CD4-positive, alpha-beta T cell treated with Interferon gamma for 1 hour (primary cell): ENCODE measurements at places on chromosomes 5 and 9.

DNA sequence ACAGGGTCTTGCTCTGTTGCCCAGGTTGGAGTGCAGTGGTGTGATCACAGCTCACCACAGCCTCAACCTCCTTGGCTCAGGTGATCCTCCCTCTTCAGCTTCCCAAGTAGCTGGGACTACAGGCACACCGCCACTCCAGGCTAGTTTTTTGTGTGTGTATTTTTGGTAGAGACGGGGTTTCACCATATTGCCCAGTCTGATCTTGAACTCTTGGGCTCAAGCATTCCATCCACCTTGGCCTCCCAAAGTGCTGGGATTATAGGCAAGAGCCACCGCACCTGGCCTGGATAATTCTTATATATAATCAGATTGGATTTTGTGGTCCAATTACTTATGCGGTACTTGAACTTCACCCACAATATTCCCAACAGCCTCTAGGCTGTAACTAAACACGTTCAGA, 19.8 kb downstream of the CCDC69 start:
- DNase-seq = no peak

GRCh38 chr5:176490301-176490700, 42.1 kb downstream of the FAF2 start:
- no peak for DNase-seq

GRCh38 chr5:177980743-177981151, 15.3 kb downstream of the PROP1 start:
- no peak for DNase-seq

- no peak for DNase-seq
Observed at GRCh38 chr5:66841264-66841663, 245.1 kb downstream of the MAST4 start.

DNA sequence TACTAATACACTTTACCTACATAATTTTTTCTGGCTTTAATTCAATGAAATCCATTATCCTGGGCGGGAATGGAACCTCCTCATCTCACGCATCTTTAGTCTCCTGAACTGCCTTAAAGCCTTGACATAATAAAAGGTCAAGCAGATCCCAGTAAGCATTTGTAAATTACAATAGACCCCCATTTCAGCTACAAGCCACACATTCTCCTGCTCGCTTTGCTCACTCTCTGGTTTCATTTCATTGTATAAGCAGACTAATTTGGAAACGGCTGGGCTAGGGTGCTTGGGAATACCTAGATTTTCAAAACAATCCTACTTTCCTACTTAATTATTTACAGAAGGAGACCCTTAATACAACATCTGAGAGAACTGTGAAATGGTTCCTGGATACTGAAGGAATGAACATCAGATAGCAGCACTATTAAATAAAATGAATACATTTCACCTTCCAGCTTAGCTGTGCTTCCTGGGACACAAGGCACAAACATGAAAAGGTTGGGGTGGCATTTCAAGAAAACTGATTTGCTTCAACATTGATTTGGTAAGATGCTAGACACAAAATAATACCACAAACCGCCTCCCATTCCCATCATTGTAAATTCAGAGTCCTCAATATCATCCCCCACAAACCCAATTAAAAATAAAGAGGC, 1.5 kb downstream of the JAKMIP2 start:
- no peak for DNase-seq

GRCh38 chr5:1431896-1432295, 13.3 kb downstream of the SLC6A3 start:
- DNase-seq = no peak

DNA sequence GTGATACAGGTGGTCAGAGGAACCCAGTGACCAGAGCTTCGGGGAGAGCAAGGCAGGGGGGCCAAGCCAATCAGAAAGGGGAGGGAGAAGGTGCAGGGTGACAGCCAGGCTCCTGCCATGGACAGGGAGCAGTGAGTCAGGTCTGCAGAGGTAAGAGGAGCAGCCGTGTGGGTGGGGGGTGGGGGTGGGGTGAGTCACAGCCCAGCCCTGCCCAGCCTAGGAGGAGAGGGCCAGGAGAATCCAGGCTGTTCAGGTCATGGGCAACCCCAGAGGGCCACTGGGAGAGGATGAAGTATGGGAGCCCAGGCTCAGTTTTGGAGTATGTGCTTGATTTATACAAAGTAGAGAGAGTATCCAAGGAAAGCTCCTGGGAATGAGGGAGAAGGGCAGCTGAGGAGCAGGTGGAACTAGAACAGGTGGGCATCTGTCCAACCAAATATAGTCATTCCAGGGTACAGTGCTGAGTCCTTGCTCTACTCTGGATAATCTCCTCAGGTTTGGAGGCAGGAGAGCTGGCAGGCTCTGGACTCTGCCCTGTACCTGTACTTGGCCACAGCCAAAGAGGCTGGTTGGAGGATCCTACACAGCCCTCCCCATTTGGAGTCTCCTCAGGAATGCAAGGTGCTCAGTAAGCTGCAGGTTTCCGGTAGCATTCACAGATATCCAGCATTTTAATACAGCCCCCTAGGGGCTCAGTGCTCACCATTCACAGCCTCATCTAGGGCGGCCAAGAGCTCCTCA, 1.6 kb downstream of the HBEGF start:
- no peak for DNase-seq

DNA sequence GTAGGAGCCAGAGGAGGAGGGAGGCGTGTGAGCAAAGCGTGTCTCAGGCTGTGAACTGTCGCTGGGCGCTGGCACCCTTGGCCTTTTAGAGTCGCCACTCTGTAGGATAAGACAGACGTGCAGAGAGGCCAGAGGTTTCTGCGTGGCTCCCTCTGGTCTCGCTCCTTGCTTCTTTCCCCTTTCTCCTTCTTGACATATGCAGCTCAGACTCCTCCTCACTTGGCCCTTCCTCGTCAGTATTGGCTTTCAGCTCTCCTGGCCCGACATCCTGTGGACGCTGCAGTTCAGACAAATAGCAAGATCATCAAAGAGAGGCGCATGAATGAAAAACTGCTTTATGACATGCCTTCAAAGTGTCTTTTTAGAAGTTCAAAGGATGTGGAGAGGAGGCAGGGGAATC, 116.8 kb upstream of the SPRY4 start:
- DNase-seq = no peak

DNA sequence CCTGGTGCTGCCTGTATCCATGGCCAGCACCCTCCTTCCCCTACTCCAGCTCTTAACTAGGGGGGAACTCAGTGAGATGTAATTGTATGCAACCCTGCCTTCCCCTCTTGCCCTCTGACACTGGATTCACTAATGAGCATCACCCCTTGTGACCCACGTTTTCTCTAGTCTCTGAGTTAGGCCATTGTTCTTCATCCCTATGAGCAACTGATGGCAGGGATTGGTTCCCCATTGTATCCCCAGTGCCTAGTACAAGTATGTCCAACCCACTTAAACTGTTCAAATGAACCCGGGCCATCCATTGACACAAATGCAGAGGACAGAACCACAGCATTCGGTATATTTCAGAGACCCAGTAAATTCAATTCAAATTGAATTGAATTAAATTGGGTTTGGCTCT, 77.6 kb upstream of the ASTN2 start:
- DNase-seq = no peak

- DNase-seq = no peak
Observed at GRCh38 chr9:106953174-106953573, 90.2 kb downstream of the ZNF462 start.

- DNase-seq = no peak
Observed at GRCh38 chr5:123502120-123502519, 9.9 kb upstream of the CSNK1G3 start.

GRCh38 chr9:34025062-34025461, 23.6 kb downstream of the UBAP2 start:
- no peak for DNase-seq

GRCh38 chr9:16336833-16337232, 533.6 kb downstream of the BNC2 start:
- DNase-seq = no peak

- DNase-seq = no peak
Observed at GRCh38 chr9:123359546-123359945, 3.5 kb downstream of the CRB2 start.

DNA sequence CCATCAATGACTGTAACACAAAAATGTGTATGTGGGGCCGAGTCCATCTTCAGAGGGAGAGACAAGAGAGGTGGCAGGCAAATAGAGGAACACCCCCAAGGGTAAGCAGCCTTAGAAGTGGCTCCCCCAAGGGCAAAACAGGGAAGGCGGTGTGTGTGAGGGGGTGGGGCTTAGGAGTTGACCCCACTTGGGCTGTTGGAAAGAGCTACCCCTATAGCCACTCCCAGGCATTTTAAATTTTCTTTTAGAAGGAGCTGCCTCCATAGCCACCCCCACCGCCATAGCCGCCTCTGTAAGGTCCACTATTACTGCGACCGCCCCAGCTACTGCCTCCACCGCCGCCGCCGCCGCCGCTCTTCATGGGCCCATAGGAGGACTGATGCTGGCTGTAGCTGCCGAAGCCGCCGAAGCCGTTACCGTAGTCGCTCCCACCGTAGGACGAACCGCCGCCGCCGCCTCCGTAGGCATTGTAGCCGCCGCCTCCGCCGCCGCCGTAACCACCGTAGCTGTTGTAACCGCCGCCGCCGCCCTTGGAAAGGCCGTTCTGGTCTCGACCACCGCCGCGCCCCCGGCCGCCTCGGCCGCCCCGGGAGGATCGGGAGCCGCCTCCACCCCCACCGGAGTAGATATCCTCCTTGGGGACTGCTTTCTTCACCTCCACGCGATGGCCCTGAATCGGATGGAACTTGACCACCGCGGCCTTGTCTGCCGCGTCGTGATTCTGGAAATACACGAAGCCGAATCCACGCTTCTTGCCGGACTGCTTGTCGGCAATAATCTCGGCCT, 1.1 kb downstream of the HNRNPA0 start:
- DNase-seq = peak; percentile 46

GRCh38 chr5:61991866-61992265, 314.1 kb upstream of the KIF2A start:
- no peak for DNase-seq

- peak; percentile 8 for DNase-seq
Observed at GRCh38 chr5:56545016-56545415, 270.3 kb upstream of the MAP3K1 start.

DNA sequence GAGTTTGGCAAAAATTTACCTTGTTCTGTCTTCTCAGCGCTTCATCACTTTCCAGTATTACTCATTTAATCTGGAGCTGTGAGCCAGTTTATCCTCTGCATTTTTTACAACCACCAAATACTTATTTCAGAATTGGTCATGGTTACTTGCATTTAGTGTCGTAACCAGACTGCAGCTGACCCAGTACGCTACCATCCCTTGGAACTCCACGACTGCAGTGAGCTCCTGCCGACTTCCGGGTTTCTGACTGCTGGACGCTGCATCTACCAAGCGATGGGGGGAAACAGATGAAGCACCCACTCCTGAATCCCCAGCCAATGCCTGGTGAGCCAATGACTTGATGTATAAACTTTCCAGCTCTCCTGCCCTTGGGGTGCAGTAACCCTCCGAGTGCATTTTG, 174.4 kb upstream of the PRLR start:
- DNase-seq = no peak

DNA sequence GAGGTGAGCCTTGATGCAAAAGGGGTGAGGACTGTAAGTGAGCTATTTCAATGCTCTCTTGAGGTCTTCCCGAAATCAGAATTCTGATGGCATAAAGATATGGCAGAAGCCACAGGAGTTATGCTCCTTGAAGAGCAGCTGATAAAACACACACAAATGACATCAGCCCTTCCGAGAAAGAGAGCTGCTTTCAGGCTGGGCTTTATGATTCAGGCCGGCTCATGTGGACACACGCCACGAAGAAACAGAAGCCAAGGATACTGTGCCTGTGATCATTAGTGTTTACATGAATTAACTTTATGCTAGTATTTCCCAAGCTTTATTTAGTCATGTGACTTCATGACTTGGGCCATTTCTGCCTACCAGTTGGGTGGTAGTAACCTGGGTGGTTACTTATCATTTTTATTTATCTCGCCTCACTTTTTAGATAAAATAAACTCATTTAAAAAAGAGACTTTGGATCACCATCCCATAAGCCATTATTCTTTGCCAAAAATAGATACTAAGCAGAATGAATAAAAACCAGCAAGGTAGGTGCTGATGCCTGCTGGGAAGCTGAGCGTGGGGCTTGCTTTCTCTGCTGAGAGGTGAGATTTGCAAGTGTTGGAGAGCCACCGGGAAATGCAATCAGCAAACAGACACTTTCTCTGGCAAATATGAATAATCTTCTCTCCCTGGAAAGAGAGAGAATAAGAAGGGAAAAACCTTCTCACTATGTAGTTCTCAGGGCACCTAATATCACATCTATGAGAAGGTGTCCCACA, 73.0 kb upstream of the SLC25A51 start:
- DNase-seq = no peak

DNA sequence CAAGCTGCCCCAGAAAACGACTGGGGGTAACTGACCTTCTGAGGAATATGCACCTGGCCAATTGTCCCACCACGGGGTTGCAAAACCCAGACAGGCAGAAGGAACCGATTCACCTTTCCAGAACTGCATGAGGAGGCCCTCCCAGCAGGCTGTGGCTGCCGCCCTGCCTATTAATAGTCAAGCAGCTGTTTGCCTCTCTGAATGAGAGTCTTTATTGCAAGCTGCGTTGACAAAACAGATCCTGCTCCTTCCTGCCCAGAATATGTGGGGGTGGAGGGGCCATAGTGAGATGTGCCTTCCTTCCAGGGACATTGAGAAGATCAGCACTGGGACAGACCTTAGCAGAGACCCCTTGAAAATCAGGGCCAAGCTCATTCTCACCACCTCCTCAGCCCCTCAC, 18.3 kb upstream of the TCOF1 start:
- no peak for DNase-seq

- DNase-seq = peak; percentile 69
Observed at GRCh38 chr9:129889941-129890717, 54.9 kb downstream of the USP20 start.

DNA sequence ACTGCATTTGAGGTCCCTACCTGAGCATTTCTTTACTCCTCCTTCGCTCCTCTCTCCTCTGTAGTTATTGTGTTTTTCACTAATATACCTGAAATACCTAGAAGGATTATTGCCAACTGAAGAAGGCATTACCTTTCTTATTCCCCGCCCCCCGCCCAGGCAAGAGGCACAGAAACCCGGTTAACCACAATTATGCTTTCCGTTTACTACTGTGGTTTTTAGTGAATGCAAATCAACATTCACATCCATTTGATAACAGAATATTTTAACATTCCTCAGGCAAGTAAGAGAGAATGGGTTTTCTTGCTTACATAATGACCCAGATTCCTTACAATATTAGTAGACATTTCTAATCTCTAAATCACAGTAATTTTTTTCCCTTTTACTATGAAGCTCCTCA, 136.9 kb downstream of the PCSK5 start:
- DNase-seq = no peak

DNA sequence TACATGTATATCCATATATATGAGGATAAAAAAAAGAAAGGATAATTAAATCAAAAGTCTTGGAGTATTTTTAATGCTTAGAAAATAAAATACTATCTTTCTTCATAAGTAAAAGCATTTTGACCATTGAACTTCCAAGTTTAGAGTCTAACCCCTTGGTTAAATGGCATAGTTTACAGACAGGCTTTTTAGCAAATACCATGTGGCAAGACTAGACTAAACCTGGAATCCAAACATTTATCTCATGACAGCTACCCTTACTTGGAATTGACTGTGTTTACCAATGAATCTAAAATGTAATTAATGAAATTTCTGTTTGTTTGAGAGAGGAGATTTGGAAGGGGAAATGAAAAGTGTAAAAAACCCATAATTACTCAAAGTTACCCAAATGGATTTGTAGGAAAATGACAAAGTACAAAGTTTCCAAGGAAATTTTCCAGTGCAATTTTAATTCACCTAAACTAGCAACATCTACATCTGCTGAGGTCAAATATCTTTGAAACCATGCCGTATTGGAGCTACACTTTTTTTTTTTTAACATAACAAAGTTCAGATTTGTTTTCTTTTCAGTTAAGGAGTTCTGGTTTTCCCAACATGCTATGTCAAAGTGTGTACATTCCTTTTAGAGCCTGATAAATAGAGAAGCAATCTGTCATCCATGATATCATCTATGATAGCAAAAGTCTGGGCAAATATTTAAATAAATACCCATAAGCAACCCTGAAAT, 272.1 kb upstream of the DAB2 start:
- DNase-seq = no peak
